ENCODE measurements at places on chromosomes 2 and 18.

DNA sequence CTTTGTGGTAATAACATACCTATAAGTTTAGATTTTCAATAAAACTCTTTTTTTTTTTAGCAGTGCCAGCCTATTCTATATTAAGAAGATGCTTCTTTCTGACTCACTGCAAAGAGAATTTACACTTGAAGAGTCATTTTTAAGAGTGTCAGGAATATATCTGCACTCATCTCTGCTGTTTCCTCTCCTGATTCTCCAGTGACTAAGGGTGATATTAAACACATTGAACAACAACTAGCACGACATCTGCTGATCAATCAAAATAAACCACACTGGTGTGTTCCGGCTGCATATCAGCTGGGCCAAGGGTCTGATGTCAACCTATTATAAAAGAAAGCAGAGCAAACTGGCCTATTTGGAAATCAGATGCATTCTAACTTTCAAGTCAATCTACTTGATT, 15.0 kb downstream of the RAB27B start:
- DNase-seq: no peak

DNA sequence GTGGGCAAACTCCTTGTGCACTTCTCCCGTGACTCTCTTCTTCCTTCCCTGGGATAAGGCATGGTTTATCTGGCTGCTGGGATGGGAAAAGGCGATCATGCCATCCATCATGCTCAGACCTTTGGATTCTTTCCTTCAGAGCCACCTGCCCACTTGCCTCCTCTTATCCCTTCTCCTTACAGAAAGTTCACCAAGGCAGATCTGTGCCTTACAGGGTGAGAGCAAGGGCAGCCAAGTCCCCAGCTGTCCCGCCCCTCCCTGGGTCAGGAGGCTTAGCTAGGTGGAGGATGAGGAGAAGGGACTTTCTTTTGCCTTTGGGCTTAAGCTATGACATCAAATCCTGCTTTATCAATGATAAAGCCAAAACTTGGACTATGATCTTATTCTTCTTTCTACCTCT, 47.6 kb downstream of the KCNE4 start:
- DNase-seq: no peak

DNA sequence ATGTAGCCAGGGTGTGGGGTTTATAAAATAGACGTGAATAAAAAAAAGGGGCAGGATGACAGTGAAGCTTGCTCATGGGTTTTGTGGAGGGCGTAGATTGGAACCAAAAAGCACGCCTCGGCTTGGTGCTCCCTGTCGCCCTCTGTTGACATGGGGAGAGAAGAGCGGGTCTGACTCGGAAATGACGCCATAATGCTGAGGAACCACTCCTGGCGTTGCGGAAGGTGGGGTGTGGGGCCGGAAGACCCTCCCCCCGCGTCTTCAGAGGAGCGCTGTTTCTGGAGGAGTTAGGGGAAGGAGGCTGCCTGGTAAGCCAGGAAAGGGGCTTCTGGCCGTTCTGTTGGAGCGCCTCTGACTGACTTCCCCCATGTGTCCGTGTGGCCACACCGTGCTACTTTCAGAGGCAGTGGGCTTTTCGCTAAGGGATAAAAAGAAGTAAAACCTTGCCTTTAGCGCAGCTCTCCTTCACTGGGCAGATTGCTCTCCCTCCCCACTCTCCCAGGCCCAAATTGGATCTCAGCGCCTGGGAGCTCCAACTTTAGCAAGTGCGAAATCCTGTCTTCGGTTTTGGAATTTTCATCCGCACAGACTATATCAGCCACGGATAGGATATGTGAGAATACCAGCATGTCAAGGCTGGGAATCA, 42.8 kb downstream of the PLEKHA3 start:
- peak; percentile 72 for DNase-seq

DNA sequence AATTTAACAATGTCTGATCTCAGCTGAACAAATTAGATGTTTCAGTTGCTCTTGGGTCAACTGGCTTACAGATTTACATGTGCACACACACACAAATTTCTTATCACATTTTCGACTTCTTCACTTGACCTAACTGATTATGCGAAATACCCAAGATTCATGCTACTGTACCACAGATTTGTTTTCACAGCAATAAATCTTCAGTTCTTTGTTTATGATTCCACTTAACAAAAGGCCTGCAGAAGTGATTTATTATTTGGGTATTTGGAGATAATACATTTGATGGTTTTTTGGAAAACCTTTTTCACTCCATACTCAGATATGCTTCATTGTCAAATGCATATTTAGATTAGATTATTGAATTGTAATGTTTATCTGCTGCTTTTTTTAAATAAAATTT, 129.0 kb downstream of the GALNT1 start:
- DNase-seq: no peak

DNA sequence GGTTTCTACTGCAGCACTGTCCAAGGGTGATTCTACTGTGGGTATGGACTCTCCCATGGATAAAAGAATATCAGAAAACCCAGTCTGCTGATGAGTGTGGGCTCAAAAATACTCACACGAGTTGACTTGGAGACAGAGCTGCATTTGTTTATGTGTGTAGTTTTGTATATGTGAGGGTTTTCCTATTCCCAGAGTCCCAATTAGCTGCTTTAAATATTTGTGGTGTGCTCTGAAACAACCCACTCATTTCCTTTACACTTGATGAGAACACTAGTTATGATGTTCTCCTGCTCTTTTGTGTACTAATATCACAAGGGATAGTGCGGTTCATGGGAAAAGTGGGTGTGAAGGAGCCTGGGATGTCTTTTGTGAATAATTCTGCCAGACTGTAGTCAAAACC, 337.3 kb downstream of the PLCL1 start:
- DNase-seq: no peak

- DNase-seq: no peak
These were observed 134.1 kb upstream of the CREB1 start for GRCh38 chr2:207395535-207396251.

- no peak for DNase-seq
These were observed 38.2 kb downstream of the CASP8 start for GRCh38 chr2:201298462-201299052.

DNA sequence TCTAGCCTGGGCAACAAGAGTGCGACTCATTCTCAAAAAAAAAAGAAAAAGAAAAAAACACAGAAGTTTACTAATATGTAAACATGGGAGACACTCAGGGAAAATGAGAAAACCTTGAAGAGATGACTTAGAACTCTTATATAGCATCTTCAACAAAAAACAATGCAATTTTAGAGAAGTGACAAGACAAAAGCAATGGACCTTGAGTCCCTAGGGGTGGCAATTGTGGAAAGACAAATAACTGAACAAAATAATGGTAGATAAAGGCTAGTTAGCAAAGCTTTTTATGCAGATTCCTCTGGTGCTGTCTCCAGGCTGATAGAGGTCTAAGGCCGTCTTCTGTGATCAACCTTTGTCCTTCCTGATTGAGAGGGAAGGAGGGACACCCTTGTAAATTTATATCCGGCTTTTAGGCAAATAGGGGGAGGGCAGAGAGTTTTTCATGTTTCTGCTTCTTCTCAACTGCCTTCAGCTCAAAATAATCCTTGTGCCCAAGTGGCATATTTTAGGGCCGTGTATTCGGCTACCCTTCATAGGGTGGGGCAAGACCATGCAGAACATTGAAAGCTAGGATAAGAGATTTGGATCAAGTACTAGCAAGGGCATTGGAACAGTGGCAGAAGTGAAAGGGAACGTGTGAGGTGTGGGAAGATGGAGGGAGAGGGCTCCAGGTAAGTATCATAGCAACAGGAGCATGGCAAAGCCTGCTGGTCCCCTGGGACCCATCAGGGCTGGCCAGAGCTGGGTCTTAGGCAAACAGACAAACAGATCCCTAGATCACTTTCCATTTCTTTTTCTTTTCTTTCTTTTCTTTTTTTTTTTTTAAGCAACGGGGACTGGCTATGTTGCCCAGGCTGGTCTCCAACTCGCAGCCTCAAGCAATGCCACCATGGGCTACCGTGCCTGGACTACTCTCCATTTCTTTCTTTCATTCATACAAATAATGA, 116.2 kb upstream of the STPG4 start:
- no peak for DNase-seq

- no peak for DNase-seq
These were observed 417.5 kb downstream of the NUP35 start for GRCh38 chr2:183541766-183542165.

DNA sequence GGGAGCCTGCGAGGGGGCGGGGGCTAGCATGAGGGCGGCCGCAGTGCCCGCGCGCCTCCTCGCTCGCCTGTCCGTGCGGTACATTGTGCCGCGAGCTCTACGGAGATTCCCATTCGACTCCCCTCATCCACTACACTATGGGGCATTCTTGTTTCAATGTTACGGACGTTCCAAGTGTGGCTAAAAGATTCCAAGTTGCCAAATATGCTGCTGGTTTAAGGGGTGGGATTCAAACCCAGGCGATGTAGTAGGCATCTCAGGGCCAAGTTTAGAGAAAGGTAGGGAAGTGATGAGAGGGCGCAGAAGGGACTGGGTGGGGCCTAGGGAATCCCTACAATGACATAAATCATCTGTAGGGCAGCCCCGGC, 10.0 kb upstream of the CRYBA2 start:
- DNase-seq: no peak

DNA sequence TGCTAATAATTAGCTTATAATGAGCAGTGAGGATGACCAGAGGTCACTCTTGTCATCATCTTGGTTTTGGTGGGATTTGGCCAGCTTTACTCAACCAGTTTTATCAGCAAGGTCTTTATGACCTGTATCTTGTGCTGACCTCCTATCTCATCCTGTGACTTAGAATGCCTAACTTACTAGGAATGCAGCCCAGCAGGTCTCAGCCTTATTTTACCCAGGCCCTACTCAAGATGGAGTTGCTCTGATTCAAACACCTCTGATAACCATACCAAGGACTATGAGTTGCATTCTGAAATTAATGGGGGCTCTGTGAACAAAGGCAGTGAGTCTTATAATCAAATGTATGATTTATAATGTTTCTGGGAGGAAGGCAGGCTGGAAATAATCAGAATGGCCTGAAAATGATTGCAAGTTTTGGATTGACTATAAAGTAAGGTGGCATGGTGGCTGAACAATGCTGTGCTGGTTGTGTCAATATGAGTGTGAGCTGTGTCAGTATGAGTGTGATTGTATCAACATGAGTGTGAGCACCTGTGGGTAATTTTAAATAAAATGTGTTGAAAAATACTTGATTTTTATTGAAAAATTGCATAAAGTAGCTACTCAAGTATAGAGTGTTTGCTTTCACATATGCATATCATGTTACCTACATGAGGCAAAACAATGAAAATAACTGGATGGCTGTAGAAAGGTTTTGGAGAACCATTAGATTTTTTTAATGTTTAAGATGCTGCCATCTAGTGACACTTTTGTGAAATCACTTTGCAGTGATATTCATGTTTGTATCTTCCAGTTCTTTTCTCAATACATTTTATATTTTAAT, 103.0 kb downstream of the KYNU start:
- no peak for DNase-seq

DNA sequence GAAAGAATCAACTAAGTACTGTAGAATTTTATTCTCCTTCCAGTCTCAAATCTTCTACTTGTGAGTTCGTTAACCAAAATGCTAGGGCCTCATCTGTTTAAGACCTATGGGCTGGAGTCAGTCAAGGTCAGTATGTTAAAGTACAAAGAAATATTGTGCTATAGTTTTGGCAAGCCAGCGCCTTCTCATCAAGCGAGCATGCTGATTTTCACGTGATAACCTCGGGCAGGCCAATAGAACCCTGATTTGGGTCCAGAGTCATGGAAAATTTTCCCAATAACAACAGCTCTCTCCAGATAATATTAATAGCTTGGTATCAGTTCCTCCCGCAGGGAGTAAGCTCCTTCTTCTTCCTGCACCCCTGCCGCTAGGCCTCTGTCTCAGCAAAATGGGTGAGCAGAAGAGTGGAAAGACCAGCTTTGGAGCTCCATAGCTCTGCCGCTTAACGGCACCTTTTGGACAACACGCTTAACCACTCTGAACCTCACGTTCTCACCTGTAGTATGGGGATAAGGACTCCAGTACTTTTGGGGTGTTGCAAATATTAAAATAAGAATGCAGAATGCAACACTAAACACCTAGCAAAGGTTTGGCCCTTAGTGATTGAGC, 11.7 kb downstream of the CABLES1 start:
- DNase-seq: no peak

DNA sequence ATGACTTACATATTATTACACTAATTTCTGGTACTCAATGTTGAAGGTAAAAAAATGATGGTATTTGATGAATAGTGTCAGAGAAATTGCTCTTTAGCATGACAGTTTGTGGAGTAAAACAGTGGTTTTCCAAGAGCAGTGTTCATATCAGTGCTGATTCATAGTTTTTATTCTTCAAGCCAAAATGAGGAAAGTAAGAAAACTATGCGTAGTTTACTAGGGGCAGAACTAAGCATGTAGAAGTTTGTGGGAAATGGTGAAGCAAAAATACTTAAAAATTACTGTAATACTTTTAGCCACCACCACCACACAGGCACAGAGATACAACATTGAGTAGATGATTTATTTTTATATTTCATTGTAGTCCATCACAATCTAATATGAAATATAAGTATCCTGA, 137.3 kb downstream of the ZNF804A start:
- DNase-seq: no peak

DNA sequence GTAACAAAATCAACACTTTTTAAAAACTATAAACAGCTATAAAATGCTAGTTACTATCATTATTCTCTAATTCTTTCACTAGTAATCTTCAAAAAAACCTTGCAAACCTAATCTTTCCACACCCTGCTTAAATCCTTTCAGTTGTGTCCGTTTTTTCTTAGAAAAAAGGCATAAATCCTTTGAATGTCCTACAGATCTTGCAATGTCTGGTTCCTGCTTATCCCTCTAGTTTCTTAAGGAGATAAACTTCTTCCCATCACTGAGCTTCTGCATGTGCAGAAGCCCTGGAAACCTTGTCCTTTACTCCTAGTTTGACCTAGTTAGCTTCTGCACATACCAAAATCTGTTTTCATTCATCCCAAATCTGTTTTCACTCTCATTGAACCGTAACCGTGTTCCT, 1.3 kb upstream of the PNO1 start:
- no peak for DNase-seq

DNA sequence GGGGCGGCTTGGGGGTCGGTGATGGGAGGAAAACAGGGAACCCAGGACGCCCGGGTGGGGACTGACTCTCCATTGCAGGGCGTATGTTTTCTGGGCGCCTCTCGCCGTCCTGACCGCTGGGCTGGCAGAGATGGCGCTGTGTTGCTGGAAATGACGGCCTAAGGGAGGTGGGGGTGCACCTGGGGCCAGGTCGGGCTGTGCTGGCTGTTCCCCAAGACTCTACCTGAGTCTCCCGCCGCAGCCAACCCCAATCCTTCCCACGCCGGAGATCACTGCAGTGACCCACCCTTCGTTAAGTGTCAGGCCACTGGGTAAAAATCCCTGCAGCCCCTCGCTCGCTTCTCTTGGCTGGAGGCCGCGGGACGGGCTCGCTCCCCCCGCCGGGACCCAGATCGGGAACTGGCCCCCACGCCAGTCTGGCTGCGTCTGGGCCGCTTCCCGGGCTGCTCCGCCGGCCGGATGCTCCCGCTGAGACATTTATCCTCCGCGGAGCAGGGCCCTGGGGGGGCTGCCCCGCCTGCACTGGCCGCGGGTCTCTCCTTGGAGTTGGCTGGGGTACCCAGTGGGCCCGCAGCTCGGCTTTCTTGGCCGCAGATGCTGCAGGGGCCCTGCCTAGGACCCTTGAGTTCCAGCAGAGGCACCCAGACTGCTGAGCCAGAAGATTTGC, 7.8 kb upstream of the ARMC9 start:
- no peak for DNase-seq

Data from stimulated activated CD4-positive, alpha-beta T cell treated with anti-CD3 and anti-CD28 coated beads, Interleukin-12 subunit alpha, Interleukin-12 subunit beta, amount 100 ng/mL, for 24 hours (primary cell).